Left hindlimb (tissue), 1 donor: ENCODE measurements at places on chromosomes 7 and 10.

- no peak for DNase-seq
Measured at GRCh38 chr7:92061154-92061553, 73.1 kb downstream of the CYP51A1 start.

GRCh38 chr10:123274306-123275135, 120.3 kb downstream of the BUB3 start:
- DNase-seq, result no peak

DNA sequence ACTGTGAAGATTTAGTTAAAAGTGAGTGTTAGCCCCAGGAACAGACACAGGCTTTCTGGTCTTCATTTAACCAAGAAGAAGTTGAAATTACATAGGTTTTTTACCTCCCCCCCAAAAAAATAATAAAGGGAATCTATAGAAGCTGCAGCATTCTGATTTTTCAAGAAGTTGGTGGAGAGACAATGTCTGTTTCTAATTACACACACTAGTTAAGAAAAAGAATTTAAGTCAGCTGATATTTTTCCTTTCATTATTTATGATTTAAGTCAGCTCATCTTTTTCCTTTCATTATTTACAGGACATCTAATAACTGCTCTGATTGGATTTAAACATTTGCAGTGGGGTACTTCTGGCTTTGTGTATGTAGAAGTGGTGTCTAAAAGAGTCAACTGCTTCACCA, 201.4 kb upstream of the NRP1 start:
- no peak for DNase-seq

DNA sequence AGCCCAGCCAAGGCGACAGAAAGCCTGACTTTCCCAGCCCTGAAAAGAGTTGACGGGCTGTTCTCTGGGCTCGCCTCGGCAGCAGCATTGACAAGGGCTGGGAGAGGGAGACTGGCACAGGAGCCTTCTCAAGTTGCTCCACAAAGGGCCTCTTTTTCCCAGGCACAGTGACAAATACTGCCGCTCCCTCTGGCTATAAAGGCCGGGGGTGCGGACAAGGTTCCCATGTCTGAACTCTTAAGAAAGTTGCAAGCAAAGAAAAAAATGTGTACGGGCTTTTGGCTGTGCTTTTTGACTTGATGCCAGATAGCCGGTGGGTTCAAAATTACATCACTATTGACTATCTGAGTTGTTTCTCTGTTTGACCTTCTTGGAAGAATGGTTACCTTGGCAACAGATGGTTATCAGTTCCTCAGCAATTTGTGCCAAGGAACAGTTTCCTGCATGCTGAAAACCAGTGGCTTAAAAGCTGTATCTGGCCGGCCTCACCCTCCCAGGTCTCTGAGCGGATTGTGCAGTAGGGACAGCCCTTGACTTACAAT, 115.9 kb upstream of the EEPD1 start:
- DNase-seq, result peak; percentile 70

DNA sequence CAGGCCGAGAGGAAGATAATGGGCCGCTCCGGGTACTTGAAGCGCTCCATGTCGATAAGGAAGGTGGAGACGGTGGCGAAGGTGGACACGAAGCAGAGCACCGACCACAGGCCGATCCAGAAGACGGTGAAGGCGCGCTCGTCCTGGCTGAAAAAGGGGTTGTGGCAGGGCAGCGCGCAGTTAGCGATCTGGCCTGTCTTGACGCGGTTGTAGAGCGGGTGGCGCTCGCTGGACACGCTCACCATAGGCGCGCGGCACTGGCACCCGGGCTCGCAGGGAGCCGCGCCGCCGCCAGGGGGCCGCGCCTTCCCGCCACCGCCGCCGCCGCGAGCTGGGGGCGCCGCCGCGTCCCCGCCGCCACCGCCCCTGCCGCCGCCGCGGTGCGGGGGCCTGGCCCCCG, 1.6 kb downstream of the FZD8 start:
- peak; percentile 76 for DNase-seq

DNA sequence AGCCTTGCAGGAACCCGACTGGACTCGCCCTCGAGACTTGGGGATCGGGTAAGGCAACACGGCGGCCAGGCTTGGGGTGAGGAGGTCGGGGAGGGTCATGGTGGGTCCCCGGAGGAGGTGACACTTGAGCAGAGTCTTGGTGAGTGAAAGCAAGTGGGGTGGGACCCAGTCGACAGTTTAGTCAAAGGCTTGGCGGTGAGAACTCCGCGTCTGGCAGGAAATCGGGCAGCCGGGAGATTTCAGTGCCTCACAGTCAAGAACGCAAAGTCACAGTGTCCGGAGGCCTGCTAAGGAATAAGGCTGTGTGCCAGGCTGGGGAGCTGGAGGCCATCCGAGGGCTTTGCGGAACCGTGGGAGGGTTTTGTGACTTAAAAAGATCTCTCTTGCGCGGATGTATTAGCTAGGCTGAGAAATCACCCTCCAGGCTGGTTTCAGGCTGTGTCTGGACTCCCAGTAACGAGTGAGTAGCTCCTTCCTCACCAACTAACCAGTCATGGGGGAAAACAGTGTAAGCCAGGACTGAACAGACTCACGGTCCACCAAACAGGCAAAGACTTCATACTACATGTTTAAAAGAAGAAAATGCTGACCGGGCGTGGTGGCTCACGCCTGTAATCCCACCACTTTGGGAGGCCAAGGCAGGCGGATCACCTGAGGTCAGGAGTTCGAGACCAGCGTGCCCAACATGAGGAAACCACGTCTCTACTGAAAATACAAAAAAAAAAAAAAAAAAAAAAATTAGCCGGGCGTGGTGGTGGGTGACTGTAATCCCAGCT, 613 bp downstream of the AP5Z1 start:
- no peak for DNase-seq

- peak; percentile 92 for DNase-seq
Measured at GRCh38 chr10:119103903-119104653, at the start of gene DENND10. DENND10 (plus strand) TSS chr10:119104113; CDS start chr10:119104143, 30 bp downstream.

- DNase-seq, result no peak
Measured at GRCh38 chr10:11612021-11613001, 861 bp upstream of the USP6NL start.

- DNase-seq, result peak; percentile 36
Measured at GRCh38 chr10:106571192-106571946, 593.1 kb downstream of the SORCS1 start.

DNA sequence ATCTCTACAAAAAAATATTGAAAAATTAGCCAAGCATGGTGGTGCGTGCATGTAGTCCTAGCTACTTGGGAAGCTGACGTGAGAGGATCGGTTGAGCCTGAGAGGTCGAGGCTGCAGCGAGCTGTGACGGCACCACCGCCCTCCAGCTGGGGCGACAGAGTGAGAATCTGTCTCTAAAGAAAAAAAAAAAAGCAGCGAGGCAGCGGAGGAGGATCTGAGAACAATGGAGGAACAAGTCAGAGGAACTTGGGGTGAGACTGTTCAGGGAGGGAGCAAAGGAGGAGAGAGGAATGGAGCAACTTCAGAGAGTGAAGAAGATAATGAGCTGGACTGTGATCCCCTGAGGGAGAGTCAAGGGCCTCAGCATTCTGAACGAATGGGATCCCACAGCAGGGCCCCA, 85.4 kb downstream of the MKX start:
- DNase-seq, result no peak

- DNase-seq, result no peak
Measured at GRCh38 chr7:39721345-39721744, 98.0 kb downstream of the RALA start.

- DNase-seq, result no peak
Measured at GRCh38 chr7:101973130-101973529, 155.7 kb downstream of the CUX1 start.
